ENCODE measurements at places on chromosomes 1 and 21.

- no peak for DNase-seq
Observed at GRCh38 chr1:87812871-87813577, 484.3 kb downstream of the LMO4 start.

- no peak for DNase-seq
Observed at GRCh38 chr1:230423951-230424350, 2.2 kb downstream of the PGBD5 start.

DNA sequence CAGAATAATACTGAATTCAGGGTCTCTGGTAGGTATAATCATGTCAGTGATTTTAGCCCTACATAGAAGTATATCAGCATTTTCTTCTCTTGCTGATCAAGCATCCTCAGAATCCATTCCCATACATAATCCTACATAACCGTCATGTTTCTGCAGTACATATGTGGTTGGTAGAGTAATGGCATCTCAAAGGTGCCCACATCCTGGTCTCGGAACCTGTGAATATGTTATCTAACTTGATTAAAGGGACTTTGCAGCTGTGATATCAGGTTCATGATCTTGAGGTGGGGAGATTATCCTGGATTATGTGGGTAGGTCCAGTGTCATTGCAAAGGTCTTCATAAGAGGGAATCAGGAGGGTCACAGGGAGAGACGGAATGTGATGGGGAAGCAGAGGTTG, 69.4 kb upstream of the KIF1B start:
- DNase-seq = no peak

- DNase-seq = no peak
Observed at GRCh38 chr21:27257908-27258556, 291.1 kb upstream of the ADAMTS5 start.

- no peak for DNase-seq
Observed at GRCh38 chr1:106780066-106780465, 276.4 kb upstream of the PRMT6 start.

DNA sequence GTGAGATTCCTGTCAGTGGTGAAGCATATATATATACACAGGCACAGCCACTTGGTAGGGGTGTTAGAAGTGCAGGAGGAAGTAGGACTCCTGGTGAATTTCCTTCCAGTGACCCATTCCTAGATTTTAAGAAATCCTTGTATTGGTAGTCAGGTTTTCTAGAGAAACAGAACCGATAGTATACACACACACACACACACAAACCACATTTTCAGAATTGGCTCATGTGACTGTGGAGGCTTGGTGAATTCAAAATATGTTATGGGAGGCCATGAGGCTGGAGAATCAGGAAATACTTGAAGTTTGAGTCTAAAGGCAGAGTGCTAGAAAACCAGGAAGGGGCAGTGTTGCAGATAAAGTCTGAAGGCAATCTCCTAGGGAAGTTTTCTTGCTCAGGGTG, 114.2 kb downstream of the FCRL5 start:
- no peak for DNase-seq
